Fibroblast of skin of left biceps (primary cell): ENCODE measurements at places on chromosomes 12 and 14.

DNA sequence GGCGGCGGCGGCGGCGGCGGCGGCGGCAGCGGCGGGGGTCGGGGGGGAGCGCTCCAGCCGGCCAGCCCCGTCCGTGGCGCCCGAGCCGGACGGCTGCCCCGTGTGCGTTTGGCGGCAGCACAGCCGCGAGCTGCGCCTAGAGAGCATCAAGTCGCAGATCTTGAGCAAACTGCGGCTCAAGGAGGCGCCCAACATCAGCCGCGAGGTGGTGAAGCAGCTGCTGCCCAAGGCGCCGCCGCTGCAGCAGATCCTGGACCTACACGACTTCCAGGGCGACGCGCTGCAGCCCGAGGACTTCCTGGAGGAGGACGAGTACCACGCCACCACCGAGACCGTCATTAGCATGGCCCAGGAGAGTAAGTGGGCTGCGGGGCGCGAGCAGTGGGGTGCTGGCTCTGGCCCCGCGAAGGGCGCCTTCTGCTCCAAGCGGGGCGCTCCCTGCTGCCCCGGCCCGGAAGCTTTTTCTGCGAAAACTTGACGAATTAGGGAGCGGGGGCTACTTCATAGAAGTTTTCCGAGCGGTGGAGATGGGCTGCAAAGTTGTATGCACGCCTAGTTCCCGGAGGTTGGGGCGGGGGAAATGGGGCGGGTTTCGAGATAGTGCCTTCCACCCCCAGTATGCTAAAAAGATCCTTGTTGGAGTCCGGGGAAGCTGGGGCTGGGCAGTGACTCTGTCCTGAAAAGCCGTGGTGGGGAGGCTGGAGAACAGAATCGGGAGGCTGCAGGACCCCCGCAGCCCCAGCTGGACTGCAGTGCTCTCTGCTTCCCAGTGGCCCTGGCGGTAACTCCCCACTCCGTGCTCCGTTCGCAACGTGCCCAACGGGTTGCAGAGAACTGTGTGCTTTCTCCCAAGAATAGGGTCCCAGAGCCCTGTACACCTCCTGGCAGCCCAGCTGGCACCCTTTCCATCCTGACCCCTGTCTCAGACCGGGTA lies 751 bp downstream of the GDF11 start:
- DNase-seq = no peak

GRCh38 chr12:103640410-103640809 lies 53.3 kb downstream of the STAB2 start:
- DNase-seq = no peak

DNA sequence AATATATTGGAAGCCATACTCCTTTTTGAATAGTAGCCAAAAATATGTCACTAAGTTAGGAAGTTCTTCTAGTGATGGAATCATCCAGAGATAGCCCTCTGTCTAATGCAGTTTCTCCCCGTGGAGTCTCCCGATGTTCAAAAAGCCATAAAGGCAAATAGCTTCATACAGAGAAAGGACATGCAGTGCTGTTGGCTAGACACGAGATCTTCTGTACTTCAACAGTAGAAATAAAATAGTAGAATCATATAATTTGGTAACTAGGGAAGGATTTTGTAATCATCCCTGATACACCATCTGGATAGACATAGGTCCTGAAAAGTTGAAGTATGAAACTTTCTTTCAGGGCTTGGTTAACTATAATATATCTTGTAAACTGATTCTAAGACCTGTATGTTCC lies 27.6 kb downstream of the LRFN5 start:
- no peak for DNase-seq

DNA sequence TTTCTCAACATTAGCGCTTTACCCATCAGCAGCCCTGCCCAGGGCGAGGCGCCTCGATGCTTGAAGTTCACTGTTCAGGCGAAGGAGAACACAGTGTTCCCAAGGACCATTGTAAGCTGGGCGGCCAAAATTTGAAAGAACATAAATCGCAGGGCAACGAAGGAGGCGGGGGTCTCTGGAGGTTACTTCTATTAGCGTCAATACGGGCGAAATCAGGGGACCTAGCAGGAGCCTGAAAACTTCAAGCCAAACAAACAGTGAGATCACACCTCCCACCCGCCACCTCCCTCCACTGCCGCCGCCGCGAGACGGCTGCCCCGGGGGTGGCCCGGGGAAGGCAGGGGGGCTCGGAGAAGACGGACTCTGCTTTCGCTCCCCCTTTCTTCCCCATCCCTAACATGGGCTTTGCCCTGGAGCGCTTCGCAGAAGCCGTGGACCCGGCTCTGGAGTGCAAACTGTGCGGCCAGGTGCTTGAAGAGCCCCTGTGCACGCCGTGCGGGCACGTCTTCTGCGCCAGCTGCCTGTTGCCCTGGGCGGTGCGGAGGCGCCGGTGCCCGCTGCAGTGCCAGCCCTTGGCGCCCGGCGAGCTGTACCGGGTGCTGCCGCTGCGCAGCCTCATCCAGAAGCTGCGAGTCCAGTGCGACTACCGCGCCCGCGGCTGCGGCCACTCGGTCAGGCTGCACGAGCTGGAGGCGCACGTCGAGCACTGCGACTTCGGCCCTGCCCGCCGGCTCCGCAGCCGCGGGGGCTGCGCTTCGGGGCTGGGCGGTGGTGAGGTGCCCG lies at the start of gene PDZRN4:
Gene PDZRN4 (plus strand): TSS at position 263 of the 783 bp plus-strand sequence.
- no peak for DNase-seq

DNA sequence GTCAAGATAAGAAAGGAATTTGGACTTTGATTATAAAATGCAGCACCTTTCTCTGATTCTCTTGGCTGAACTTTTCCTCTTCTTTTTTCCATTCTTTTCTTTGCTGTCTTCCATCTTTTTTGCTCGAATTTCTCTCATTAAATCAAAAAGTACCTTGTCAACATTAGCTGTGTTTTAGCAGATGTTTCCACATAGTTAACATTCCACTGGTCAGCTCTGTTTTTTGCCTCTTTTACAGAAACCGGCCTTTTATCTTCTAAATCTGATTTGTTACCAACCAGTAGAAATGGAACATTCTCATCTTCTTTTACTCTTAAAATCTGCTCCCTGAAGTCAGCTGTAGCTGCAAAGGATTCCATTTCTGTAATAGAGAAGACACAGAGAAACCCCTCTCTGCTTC lies 71.1 kb upstream of the SYT1 start:
- DNase-seq = no peak

- no peak for DNase-seq
These were observed 24.6 kb downstream of the EXOC5 start for GRCh38 chr14:57244106-57244505.
